ENCODE measurements at places on chromosomes 16 and 17.

- no peak overlapping the region for H3K4me3 ChIP-seq
- no peaks in the 10 kb centered on the region for H3K27me3 ChIP-seq
- no peak for DNase-seq
- H3K36me3 ChIP-seq: peaks cover 45% of the 10 kb centered on the region
- H3K27ac ChIP-seq: peak overlapping the region; percentile 22
- peaks cover 12% of the 10 kb centered on the region for H3K4me1 ChIP-seq
Observed at GRCh38 chr17:29114141-29114540, 66.1 kb downstream of the MYO18A start.

DNA sequence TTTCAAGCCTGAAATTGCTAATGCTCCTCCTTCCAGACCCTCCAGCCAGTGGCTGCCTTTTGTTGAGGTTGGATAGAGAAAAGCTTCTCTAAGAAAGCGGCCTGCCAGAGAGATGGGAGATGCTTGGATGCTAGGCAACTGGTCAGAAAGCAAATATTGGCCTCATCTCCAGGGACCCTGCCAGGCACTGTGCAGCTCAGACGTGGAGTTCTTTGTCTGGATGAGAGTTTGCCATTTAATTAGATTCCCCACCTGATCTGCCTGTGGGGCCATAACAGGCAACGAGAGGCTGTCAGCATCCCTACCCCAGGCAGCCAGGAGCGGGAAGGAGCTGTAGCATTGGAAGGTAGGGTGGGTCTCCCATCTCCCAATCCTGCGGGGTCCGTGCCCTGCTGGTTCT, 52.7 kb downstream of the ASIC2 start:
- H3K27me3 ChIP-seq: peaks cover 12% of the 10 kb centered on the region
- no peak overlapping the region for H3K4me3 ChIP-seq
- H3K36me3 ChIP-seq: no peaks in the 10 kb centered on the region
- peaks cover 1% of the 10 kb centered on the region for H3K4me1 ChIP-seq
- no peak overlapping the region for H3K27ac ChIP-seq
- DNase-seq: no peak

DNA sequence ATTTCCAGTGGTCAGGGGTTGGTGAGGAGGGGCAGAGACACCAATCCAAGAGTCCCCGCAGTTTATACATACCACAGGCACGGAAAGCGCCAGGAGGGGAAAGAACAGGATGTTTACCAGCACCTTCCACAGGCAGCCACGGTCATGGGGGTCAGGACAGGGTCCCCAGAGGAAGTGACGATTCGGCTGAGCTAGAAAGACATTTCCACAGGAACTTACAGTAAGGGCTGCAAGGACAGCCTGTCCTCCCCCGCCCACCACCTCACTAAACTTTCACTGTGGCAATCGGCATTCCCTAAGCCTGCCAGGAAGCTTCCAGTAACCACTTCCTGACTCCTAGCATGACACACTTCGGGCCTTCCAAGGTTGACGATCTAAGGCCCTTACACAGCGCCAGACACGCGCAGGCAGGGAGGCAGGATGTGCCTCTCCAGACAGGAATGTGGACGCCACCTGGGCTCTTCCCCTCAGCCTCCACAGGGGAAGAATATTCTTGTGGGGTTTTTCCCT, 1.2 kb upstream of the MT2A start:
- peaks cover 55% of the 10 kb centered on the region for H3K4me1 ChIP-seq
- no peaks in the 10 kb centered on the region for H3K27me3 ChIP-seq
- DNase-seq: no peak
- H3K27ac ChIP-seq: peak overlapping the region; percentile 84
- peaks cover 11% of the 10 kb centered on the region for H3K36me3 ChIP-seq
- no peak overlapping the region for H3K4me3 ChIP-seq

DNA sequence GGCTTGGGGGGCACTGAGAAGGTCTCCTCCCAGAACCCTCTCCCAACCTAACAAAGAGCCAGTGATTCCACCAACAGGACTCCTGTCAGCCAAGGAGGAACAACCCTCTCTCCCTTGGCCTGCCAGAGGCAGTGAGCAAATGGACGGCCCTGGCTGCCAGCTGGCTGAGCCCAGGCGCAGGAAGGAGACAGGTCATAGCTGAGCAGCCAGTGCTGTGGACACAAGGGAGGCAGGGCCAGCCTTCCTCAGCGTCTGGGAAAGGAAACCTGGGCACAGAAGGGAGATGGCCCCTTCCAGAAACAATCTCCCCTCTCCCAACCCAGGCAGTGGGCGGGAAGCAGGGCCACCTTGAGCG, 2.1 kb downstream of the MPO start:
- no peaks in the 10 kb centered on the region for H3K36me3 ChIP-seq
- H3K4me1 ChIP-seq: peaks cover 6% of the 10 kb centered on the region
- DNase-seq: no peak
- H3K27ac ChIP-seq: no peak overlapping the region
- peaks cover 32% of the 10 kb centered on the region for H3K27me3 ChIP-seq

DNA sequence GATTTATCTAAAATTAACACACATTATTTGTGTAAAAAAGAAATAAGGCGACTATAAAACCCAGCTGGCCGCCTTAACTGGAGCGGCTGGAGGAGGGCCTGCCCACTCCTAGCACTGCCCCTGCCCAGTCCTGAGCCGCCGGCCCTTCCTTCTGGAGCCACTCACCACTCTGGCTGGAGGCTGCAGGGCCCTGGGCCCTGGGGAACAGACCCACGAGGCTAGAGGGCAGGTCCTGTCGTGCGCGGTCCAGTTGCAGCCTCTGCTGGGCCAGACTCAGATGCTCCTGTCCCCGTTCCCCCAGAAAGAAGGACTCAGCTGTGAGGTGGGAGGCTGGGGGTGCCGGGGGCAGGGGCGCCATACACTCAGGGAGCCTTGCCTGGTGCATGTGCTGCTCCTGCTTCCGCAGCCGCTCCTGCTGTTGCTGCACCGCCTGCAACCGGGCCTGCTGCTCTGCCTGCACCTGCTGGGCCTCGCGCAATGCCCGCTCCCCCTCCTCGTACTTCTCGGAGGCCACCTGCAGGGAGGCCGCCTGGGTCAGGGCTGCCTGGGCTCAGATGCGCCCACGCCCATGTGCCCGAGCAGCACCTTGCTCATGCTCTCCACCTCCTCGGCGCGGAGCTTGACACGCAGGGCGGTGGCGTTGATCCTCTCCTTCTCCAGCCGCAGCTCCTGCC, 9.0 kb upstream of the MRPL38 start:
- H3K4me1 ChIP-seq: peaks cover 3% of the 10 kb centered on the region
- H3K27me3 ChIP-seq: no peaks in the 10 kb centered on the region
- H3K4me3 ChIP-seq: no peak overlapping the region
- no peak for DNase-seq
- no peak overlapping the region for H3K27ac ChIP-seq

GRCh38 chr17:22703204-22703603, 1010.9 kb downstream of the KCNJ18 start:
- H3K36me3 ChIP-seq: no peaks in the 10 kb centered on the region
- no peak overlapping the region for H3K27ac ChIP-seq
- no peaks in the 10 kb centered on the region for H3K27me3 ChIP-seq
- H3K4me3 ChIP-seq: no peak overlapping the region
- H3K4me1 ChIP-seq: no peaks in the 10 kb centered on the region

- DNase-seq: peak; percentile 66
- peak overlapping the region; percentile 94 for H3K27ac ChIP-seq
- H3K36me3 ChIP-seq: peaks cover 84% of the 10 kb centered on the region
- H3K4me1 ChIP-seq: peaks cover 49% of the 10 kb centered on the region
Observed at GRCh38 chr17:38706505-38707216, 1.6 kb downstream of the MLLT6 start.

DNA sequence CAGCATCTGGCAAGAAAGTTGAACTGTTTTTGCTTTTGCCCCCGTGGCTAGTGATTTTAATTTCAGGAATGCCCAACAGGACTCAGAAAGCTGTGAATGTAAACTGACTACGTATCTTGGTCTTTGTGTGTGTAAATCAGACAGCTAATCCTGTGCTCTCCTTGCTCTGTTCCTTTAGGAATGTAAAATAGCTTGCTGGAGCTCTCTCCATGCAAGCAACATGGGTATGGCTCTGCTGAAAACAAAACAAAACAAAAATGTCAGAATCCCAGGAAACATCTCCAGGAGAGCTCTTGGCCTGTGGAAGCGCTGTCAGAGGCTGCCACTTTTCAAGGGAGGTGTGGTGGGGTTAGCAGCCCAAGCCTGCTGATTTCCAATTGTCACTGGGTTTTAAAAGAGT, 161.8 kb upstream of the NOG start:
- no peaks in the 10 kb centered on the region for H3K4me1 ChIP-seq
- no peak overlapping the region for H3K27ac ChIP-seq
- H3K36me3 ChIP-seq: no peaks in the 10 kb centered on the region
- no peak overlapping the region for H3K4me3 ChIP-seq
- H3K27me3 ChIP-seq: peaks cover 12% of the 10 kb centered on the region

DNA sequence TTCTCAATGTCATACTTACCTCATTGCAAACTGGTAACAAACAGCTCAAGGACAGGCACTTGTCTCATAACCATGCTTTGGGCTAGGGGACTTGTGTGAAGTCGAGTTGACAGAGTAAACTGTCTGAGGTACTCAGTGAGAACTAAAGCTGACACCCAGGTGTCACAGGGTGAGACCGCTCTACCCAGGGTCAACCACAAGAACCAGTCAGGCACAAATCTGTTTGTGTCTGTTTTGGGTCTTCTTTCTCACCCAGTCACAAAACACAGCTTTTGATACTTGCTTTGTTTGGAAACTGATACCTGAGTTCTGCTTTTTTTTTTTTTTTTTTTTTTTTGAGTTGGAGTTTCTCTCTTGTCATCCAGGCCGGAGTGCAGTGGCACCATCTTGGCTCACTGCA, 161.1 kb downstream of the STX8 start:
- no peak overlapping the region for H3K27ac ChIP-seq
- no peaks in the 10 kb centered on the region for H3K27me3 ChIP-seq
- peaks cover 3% of the 10 kb centered on the region for H3K4me1 ChIP-seq
- no peak overlapping the region for H3K4me3 ChIP-seq
- no peak for DNase-seq

DNA sequence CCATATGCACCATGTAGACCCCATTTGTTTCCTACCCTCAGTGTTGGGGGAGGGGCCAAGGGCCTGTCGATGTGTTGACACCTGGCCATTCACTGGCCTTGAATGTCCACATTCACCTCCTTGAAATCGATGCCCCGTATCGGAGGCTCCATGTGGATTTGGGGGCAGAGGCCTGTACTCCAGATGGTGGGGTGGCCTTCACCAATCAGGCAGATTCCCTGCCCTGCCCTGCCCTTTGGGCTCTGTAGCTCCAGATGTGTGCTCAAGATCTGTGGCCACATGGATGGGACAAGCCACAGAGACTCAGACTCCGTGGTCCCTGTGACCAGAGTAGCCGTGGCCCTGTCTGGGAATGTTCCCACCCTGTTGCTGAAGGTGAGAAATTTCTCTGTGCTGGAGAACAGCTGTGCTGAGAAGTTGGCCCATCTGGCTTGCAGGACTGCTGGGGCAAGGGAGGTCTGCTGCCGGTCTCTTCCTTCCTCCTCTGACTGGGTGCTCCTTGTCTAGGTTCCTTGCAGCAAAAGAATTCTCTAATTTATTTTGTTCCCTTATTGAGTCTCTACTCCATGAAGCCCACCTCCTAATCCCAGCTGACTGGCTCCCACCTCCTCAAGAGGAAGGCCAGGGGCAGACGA, 221.3 kb downstream of the SEC14L1 start:
- H3K36me3 ChIP-seq: no peaks in the 10 kb centered on the region
- no peak overlapping the region for H3K4me3 ChIP-seq
- no peak for DNase-seq
- no peak overlapping the region for H3K27ac ChIP-seq
- H3K27me3 ChIP-seq: no peaks in the 10 kb centered on the region

- DNase-seq: no peak
- peak overlapping the region; percentile 67 for H3K27ac ChIP-seq
- no peak overlapping the region for H3K4me3 ChIP-seq
- peaks cover 85% of the 10 kb centered on the region for H3K36me3 ChIP-seq
Observed at GRCh38 chr16:31082368-31083045, 6.2 kb downstream of the PRSS53 start.

DNA sequence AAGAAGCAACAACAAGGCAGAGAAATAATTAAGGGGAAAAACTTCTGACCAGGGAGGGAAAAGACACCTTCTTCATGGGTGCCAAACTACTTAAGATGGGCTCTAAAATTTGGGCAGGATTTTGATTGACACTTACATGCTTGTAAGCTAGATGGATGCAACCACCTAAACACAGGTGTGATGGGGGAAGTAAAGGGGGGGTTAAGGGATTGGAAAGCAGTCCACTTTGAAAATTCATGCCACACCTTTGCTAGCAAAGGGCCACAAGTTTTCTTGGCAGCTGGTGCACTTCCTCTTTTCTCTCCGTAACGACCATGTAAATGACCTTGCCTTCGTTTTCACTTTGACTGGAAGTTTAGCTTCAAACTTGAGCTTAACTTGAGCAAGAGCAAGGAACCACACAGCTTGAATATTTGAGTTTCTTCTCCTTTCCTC, 14.3 kb upstream of the PRKAR1A start:
- H3K4me1 ChIP-seq: peaks cover 17% of the 10 kb centered on the region
- H3K36me3 ChIP-seq: no peaks in the 10 kb centered on the region
- no peak overlapping the region for H3K4me3 ChIP-seq
- no peaks in the 10 kb centered on the region for H3K27me3 ChIP-seq
- DNase-seq: no peak

Data from activated T-cell treated with anti-CD3 and anti-CD28 coated beads, Interleukin-2, amount 50 U/mL, for 24 hours (primary cell).